Hematopoietic multipotent progenitor cell treated with erythropoietin and hydrocortisone succinate and interleukin-3 and kit ligand, for 4 days (in vitro differentiated cells): ENCODE measurements at places on chromosomes 3 and 15.
A peak's percentile ranks its signal among the peaks of the same experiment; 100 is the strongest.

DNA sequence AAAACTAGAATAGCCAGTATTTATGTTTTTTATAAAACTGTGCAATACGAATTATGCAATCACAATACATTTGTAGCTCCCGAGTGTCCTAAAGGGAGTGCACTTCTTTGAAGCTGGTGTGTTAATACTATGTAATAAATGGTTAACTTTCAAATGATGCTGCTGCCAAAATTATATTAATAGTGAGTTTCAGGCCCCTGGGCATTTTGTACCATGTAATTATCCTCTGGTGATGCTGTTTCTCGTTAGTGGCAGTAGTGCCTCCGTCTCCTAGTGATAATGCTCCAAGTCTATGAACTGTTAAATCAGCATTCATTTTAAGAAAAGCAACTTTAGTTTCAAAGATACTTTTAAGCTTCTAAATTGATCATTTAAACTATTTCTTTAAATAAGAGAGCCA, 132.7 kb upstream of the BHLHE40 start:
- no peak for DNase-seq

DNA sequence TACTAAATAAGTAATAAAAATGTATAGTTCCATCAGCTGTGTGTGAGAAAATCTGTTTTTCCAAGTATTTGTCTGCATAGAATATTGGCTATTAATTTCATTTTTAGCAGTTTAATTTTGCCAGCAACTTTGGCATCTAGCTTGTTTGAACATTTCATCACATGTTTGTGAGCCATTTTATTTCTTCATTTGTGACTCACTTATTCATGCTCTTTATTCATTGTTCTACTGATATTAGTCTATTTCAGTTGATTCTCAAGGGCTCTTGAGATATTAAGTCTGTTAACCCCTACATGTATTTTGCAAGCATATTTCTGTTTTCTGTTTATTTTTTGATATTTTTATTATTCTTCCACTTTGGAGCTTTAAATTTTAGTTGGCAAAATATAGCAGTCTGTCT, 74.0 kb upstream of the PHLDB2 start:
- no peak for DNase-seq

- no peak for DNase-seq
Observed at GRCh38 chr3:19363071-19363470, 214.8 kb downstream of the KCNH8 start.

DNA sequence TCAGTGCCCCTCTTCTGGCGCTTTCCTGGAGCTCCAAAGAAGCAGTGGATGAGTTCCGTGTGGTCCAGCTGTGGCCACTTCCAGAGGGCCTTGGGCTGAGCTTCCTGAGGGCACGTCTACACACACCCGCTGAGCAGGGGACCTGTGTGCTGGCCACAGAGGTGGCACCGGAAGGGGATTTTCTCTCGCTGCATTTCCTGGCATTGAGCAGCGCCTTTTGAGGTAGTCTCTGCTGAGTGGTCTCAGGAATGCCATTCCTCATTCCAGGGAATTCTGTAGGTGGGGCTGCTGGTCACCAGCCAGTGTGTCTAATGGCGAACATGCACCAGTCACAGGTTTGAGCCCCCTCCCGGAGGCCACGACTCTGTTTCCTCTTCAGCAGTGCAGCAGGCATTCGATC, 48.1 kb downstream of the AMOTL2 start:
- DNase-seq, result no peak

- no peak for DNase-seq
Observed at GRCh38 chr3:73685061-73685460, 60.3 kb upstream of the PDZRN3 start.

GRCh38 chr3:108234387-108234957, 12.2 kb upstream of the IFT57 start:
- DNase-seq, result no peak

- DNase-seq, result no peak
Observed at GRCh38 chr3:194951931-194952582, 266.4 kb downstream of the FAM43A start.

DNA sequence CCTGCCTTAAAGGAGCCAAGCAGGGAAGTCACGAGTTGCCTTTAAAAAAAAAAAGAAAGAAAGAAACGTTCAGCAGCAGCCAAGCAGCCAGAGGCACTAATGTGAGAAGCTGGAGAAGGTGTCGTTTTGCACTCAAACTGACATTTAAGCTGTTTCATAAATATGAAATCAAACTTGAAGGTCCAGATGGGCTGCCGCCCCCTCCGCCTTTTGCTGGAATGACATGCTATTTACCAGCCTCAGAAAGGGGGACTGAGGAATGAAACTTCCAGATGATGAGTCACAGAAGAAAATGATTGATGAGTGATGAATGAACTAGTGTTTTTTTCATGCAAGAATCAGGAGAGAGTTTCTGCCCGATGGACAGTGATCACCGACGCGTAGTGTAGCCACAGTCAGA, 396.8 kb downstream of the IGSF11 start:
- DNase-seq, result no peak

DNA sequence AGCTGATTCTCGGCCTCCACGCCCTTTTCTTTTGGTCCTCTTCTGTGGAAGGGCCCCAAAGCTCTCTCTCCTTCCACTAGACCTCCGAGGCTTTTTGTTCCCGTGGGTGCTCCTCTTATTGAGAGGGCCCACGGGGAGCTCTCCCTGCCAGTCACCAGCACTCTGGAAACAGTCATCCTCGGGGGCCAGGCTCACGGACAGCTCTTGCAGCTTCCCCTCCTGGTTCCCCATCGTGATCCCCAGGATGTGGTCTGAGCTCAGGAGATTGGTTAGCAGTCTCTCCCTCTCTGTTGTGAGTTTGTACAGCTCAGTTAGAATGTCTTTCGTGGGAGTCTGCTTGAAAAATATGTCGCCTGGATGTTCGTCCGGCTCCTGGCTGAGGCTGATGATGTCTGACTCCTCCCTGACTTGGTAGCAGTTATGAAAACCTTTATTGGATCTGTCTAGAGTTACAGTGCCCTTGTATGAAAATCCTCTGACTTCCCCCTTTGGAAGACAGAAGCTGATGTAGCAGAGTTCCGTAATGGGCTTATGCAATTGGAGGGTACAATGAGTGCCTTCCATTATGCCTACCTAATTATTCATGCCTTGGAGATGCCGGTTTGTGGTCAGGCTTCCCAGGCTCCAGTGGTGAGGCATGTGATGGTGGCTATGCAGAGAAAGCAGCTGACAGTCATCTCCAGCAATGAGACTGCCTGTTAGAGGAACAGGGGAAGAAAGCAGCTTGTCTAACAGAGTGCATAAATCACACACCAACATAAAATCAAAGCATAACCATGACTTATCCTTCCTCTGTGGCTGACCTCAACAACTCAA, 40.0 kb downstream of the FMN1 start:
- DNase-seq, result peak; percentile 50

DNA sequence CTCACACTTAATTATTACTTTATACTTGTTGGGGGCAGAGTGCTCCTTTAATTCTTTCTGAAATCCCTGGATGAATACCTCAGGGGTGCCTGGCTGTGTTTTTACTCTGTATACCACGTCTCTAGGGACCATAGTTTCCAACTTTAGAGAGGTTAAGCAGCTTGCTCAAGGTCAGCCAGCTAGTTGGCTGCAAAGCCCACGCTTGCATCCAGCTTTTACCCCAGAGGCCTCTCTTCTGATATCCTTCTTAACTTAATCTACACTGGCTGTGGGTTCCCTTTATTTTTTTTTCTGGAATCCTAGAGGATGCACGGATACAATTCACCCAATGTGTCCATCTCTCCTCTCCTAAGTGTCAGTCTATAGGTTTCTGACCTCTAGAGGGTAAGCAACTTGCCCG, 1.4 kb downstream of the PDZRN3 start:
- DNase-seq, result no peak
